ENCODE measurements at places on chromosomes 5 and 9.

DNA sequence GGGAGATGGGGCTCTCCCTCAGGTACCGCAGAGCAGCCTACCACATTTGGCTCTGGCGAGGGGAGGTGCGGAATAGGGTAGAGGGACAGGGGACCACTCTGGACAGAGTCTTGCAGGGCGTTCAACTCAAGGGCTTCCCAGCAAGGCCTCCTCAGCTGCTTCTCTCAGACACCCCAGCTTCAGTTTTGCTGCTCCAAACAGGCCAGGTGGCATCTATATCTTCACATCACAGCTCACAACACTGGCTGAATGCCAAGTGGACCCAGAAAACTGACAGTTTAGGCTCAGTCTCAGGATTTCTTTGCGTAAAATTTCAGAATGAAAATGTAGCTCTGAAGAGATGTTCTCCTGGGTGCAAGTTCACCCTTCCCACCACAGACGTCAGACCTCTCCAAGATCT lies 592.6 kb upstream of the ADAMTS16 start:
- DNase-seq, result no peak

GRCh38 chr5:135493406-135494180 lies 41.4 kb upstream of the TIFAB start:
- DNase-seq, result peak; percentile 95

DNA sequence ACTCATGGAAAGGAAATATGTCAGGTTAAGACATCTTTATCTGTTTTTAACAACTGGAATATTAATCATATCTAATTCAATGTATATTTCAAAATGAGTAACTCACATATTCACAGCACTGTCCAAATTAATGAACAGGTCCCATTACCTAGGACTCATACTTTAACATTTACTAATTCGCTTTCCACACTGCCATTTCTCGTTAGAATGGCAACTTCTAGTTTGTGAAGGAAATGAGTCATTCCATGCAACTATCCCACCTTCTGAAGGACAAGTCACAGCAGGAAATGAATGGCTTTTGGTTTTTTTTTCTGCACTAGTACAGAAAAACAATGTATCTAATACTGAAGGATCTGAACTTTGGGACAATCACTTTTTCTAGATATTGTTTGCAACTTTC lies 24.6 kb upstream of the IFNK start:
- DNase-seq, result peak; percentile 66

DNA sequence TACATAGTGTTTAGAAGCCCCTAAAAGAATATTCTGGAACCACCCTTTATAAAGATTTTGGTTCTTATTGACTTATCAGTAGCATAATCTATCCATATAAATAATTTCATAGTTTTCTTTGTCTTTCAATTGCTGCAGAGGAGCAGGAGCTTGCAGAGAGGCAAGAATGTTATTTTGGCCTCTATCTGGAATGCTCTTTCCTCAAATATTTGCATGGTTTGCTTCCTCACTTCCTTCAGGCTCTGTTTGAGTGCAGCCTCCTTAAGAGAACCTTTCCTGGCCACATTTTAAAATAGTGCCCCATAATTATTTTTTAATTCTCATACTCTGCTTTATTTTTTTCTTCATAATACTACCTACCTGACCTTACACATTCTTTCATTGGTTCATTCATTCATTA lies 1.5 kb downstream of the C5 start:
- no peak for DNase-seq

DNA sequence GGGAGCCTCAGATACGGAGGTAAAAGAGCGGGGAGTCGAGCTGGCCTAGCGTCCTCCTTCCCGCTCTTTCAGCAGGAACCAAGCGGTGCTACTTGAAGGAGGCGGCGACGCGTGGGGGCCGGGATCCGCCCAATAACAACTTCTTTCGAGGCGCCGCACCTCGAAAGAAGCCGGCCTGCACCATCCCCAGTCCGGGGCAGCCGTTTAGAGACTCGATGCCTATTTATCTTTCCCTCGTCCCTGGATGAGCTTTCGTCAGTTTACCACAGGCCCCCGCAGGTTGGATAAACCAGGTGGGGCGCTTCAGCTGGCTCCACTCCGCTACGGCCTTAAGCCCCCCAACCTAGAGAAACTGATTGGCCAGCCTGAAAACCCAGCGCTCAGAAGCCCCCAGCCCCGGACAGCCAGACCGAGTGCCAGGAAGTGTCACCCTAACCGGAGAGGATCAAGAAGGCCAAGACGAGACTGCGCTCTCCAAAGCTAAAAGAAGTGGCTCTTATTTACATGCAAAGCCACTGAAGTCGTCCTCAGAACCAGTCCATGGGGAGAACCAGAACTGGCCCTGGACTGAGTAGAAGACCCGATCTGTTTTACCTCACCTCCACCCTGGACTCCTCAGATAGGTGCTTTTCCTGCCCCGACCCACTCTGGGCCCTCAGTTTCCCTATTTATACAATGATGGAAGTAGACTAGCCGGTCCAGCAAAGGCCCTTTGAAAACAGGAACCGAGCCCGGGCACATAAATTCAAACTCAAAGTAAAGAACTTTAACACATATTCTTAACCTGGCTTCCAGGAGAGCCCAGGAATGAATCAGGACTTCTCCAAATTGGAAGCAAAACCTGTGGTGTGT lies 1.4 kb downstream of the HAND1 start:
- DNase-seq, result no peak

GRCh38 chr5:121596882-121597281 lies 254.8 kb upstream of the FTMT start:
- no peak for DNase-seq

GRCh38 chr9:91334053-91334452 lies 27.7 kb downstream of the AUH start:
- no peak for DNase-seq

DNA sequence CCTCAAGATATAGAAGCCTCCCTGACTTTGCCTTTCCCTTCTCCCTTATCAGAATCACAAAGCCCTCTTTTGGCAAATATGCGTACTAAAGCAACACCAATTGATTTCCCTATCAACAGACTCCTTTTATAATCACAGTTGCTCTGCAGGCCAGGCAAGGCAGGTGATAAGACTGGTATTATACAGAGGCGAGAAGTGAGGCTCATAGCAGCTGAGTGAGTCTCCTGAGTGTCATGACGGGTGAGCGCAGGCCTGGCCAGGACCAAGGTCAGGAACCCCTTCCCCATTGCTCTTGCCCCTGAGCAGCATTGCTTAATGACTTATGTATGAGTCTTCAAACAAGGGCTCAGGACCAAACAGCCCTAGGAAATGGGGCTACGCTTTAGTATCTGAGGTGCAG lies 70.8 kb downstream of the FBXO38 start:
- DNase-seq, result no peak

GRCh38 chr5:76529464-76530344 lies 93.5 kb downstream of the F2RL2 start:
- DNase-seq, result no peak

DNA sequence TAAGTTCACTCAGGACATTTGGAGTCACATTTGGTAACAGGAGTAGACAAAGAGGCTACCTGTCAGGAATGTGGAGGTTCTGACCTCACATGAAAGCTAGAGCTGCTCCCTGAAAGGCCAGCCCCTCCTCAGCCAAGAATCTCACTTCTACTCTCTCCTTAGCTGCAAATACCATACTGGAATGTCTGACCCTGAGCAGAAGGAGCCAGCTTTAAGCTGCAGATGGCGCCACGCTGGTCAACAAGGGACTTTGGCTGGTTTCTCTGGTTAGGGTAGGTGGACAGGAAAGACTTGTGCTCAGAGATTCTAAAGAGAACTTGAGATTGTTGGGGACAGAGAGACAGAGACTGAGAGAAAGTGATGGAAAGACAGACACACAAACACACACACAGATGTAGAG lies 21.9 kb downstream of the ASTN2 start:
- DNase-seq, result no peak

GRCh38 chr5:86666981-86667380 lies 49.2 kb downstream of the COX7C start:
- DNase-seq, result no peak

DNA sequence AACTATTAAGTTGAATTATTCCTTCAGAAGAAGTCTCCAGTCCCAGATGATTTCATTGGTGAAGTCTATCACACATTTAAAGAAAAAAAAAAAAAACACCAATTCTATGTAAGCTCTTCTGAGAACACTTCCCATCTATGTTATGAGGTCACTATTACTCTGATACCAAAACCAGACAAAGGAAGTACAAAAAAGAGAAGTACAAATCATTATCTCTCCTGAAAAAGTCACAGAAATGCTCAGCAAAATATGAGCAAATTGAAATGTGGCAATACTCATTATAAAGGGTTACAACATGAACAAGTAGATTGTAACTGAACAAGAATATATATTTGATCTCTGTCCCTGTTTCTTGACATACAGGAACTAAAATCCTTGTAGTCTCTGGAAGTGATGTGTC lies 280.4 kb downstream of the TLE1 start:
- DNase-seq, result peak; percentile 95

DNA sequence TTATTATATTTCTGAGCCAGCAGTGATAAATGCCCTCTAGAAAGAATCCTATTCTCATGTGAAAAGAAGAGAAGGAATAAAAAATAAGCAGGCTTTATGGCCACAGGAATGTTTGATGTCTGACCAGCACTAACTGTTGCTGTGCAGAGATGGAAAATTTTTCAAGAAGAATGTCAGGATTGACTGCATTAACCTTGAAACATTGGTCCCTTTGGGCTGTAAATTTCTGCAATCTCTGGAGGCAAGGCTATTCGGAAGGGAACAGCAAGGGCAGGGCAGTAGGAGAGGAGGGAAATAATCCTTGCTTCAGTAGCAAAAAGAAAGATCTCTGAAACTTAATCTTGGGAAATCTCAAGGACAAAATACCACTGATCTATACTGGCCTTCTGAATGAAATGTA lies 415.2 kb downstream of the DNAH5 start:
- DNase-seq, result no peak

DNA sequence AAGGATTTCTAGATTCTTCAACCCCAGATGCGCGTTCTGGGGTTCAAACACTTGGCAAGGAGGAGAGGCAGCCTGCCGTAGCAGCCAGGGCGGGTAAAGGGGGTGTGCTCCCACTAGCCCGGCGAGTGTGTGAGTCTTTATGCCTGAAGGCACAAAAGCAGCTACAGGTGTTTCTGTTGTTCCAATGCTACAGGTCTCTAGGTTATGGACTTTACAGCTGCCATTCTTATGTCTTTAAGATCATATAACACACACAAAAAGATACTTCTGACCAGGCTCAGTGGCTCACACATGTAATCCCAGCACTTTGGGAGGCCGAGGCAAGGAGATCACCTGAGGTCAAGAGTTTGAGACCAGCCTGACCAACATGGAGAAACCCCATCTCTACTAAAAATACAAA lies 133.6 kb upstream of the RETREG1 start:
- no peak for DNase-seq

DNA sequence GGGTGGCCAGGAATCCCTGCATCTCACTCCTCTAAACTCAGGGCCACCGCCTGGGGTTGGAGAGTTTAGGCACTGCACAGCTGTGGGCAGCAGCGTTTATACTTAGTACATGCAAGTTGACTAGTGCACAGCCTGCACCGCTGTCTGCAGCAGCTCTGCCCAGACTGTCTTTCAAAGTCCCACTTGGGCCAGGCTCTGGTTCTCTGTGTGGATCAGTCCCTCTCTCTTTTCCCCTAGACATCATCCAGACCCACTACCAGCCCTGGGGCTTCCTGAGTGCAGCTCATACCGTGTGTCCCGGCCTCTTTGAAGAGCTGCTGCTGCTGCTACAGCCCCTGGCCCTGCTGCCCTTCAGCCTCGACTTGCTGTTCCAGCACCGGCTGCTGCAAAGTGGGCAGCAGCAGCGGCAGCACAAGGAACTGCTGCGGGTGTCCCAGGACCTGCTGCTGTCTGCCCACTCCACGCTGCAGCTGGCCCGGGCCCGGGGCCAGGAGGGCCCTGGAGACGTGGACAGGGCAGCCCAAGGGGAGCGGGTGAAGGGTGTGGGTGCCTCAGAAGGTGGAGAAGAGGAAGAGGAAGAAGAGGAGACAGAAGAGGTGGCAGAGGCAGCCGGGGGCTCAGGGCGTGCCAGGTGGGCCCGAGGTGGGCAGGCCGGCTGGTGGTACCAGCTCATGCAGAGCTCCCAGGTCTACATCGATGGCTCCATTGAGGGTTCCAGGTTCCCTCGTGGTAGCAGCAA lies 45.1 kb upstream of the TESK1 start:
- DNase-seq, result no peak

DNA sequence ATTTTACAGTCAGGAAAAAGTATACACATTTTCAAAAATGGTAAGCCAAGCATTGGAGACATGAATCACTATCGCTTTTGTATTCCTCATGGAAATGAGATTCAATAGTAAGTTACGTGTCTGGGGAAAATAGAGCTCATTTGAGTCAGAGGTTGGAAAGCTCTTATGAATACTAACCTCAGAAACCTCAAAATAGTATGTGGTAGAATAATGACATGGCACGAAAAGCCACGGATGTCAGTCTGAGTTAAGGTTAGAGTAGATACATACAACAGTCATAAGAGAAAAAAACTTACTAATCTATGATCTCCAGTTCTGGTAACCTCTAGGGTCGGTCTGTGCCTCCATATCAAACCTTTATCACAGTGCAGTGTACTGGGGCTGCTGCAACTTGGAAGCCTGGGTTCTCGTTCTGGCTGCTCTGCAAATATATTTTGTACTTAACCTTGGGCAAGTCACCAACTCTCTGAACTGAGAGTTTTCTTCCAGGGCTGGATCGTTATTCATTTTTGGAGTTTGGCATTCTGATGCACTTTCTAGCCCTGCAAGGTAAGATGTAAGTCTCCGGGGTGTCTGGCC lies 31.8 kb downstream of the MAP1B start:
- peak; percentile 38 for DNase-seq

DNA sequence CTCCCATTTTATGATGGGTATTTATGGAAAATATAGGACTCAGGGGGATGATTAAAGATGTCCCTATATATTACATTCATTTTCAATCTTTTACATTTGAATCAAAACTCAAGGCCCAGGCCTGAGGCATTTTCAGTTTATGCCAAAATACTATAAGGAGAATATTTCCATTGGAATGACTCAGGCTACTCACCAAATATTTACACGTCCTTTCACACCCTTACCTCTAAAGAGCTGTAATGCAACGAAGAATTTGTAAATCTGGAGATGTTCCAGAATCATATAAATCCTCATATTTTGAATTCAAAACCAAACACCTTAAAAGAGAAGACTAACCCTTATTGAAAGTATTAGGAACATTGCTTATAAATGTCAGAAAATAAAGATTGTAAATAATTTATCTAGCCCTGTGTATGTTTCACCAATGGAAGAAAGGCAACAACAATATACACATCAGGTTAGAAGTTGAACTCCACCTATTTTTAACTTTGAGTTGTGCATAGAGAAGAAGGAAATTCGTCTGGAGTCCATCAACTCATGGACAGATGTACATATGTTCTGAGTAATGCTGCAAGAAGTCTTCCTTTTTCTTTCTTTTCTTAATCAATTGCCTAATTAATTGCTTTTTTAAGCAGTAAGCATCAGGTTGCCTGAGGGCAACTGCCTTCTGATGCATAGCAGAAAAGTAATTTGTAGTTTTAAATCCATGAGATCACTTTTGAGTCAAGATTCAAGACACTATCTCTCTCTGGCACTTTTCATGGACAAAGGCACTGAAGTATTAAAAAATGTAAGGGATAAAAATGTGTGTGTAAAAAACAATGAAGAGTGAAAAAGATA lies 579.3 kb upstream of the RGMB start:
- DNase-seq, result no peak

Measured in MV-4-11 (cell line).